ENCODE measurements at places on chromosomes 11 and 22.

DNA sequence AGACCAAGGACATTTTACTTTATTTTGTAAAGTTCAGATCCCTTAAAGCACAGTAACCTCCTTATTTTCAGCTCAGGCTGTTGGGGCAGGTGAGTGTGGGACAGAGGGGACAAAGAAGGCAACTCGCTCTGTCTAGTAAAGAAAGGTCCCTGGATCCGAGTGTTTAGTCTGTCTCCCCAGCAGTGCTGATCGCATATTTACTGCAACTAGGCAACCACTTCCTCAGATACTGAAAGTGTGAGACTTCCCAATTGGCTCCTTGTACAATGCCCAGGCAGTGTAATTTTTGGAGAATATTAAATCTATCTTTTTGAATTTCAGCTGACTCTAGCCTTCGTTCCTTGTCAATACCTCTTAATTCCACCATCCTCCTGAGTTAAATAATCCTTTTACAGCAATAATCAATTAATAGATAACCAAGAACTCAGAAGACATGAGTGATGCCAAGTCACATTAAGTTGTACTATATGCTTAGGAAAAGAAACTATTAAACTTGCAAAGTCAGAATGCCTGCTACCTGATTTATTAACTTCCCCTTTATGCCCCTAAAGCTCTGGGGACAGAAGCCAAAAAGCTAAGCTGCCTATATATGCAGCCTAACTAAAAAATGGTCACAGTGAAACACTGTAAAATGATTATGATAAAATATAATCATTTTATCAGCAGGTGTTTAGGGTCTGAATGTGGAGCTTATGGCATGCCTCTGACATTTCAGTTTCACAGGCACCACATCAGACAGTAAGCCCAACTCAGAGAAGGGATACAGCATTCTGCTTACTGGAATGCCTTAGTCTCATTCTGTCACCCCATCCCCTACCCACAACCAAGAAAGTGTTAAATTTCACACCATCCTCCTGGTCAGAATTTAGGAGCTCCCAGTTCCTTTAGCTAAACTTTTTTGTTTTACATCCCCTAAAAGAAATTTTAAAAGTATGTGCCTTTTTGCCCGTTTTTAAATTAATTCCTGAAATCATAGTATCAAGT is 138.7 kb downstream of the TRIM44 start:
- DNase-seq: no peak

GRCh38 chr11:42996421-42997307 is 315.1 kb upstream of the API5 start:
- DNase-seq: no peak

DNA sequence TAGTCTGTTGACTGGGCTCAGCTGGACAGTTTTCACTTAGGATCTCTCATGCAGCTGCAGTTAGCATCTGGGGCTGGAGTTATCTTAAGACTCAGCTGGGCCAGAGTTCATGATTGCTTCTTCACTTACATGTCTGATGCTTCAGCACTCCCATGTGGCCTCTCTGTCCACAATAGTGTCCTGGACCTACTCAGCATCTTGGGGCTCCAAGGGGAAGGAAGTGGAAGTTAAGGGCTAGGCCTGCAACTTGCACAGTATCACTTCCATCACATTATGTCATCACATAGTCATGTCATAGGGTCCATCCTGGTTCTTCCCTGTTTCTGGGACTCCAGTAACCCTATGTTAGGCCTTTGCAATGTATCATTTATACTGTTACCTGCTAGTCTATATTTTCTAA is 115.9 kb downstream of the C11orf65 start:
- DNase-seq: no peak

DNA sequence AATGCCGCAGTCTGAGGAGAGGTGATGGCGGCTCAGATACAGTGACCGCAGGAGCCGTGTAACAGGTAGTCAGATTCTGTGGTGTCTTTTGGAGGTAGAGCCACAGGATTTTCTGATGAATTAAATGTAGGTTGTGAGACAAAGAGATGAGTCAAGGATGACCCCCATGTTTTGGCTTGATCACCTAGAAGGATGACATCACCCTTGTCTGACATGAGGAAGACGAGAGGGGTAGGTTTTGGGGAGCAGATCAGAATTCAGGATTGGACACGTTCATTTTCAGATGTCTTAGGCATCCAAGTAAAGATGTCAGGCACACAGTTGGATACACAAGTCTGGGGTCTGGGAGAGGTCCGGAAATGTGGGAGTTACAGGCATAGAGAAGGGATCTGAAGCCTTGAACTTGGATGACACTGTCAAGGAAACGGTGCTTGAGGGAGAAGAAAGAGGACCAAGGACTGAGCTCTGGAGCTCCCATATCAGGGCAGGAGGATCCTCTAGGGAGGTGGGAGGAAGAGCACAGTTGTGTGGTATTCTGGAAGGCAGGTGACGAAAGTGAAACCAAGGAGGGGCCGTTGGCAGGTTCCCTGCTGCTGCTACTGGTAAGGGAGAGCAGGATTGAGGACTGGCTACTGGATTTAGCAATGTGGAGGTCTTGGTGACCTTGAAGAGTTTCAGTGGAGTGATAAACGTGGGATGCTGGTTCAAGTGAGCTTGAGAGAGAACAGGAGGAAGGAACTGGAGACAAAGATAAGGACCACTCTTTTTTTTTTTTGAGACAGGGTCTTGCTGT is 12.6 kb upstream of the GDPD5 start:
- no peak for DNase-seq

GRCh38 chr11:127816962-127817361 is 770.4 kb downstream of the ETS1 start:
- DNase-seq: no peak

DNA sequence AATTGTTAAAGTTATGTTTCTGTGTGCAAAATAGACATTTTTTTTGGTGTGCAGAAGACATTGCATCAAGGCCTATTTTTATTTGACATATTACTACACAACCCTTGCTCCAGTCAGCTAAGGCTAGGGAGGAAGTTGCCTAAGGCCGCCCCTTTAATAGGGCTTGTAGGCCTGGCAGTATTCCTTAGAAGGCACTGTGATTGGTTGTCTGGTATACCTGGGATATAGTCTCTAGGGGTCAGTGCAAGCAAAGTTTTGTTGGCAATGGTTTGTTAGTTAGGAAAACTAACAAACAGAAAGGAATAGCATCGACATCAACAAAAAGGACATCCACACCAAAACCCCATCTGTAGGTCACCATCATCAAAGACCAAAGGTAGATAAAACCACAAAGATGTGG is 16.9 kb downstream of the CCDC15 start:
- DNase-seq: no peak

DNA sequence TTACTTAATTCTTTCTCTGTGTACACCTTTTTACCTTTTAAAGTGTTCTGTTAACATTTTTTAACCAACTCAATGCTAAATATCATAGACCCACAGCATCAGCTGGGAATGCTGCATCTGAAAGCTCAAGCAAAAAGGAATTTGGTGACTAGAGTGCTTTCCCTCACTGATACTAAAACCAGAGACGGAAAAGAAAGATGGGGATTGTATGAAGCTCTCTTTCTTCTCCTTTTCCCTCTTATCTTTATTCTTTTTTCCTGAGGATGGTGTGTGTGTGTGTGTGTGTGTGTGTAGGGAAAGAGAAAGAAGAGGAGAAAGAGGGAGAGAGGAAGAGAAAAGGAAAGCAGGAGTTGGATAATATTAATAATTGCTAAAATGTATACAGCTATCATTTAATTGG is 4.1 kb upstream of the SIK2 start:
- DNase-seq: peak; percentile 25

- no peak for DNase-seq
Observed at GRCh38 chr22:17242641-17243040, 23.4 kb upstream of the ADA2 start.

DNA sequence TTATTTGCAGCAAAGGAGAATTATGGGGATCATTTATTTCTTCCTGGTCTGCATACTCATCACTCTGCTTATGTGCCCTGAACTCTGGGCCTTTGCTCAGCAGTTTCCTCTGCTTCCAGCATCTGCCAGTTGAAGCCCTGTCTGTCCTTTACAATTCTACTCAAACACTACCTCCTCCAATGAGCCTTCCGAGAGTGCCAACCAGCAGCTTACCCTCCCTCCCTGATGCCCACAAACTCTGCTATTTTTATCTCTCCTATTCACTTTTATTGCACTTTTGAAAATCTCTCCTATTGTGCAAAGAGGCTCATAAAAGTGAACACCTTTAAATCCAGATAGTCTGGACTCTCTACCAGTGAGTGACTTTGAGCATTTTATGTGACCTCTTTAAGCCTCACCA is 3.6 kb upstream of the ME3 start:
- no peak for DNase-seq

DNA sequence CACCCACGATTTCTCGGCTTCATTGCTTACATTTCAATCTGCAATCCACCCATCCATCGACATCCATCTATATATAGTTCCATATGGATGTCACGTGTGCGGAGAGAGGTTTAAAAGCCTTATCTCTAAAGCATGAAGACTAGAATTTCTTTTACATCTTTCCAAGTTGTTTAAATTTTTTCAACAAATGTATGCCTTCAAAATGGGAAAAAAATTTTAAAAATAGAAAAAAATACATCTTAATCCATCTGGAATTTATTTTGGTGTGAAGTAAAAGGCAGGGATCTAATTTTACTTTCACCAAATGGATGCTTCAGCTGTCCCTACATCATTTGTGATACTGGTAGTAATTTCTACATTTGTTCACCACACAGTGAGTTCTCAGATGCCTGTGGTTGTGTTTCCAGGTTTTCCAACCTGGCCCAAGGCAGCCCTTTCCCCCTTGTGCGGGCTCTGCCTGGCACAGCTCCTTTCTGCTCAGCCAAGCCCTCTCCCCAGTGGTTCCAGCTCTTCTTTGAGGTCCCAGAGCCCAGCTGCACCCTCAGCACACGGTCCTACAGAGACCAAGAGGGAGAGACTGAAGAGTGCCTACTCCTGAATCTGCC is 37.6 kb upstream of the KLHL35 start:
- no peak for DNase-seq

GRCh38 chr11:606245-606644 is 9.5 kb downstream of the IRF7 start:
- DNase-seq: no peak

All from adipocyte (in vitro differentiated cells).